ENCODE measurements at places on chromosomes 16 and 17.
A peak's percentile ranks its signal among the peaks of the same experiment; 100 is the strongest.

GRCh38 chr16:10594312-10594950, 14.0 kb upstream of the EMP2 start:
- no peak for DNase-seq

GRCh38 chr17:72359811-72360210, 239.0 kb downstream of the SOX9 start:
- no peak for DNase-seq

DNA sequence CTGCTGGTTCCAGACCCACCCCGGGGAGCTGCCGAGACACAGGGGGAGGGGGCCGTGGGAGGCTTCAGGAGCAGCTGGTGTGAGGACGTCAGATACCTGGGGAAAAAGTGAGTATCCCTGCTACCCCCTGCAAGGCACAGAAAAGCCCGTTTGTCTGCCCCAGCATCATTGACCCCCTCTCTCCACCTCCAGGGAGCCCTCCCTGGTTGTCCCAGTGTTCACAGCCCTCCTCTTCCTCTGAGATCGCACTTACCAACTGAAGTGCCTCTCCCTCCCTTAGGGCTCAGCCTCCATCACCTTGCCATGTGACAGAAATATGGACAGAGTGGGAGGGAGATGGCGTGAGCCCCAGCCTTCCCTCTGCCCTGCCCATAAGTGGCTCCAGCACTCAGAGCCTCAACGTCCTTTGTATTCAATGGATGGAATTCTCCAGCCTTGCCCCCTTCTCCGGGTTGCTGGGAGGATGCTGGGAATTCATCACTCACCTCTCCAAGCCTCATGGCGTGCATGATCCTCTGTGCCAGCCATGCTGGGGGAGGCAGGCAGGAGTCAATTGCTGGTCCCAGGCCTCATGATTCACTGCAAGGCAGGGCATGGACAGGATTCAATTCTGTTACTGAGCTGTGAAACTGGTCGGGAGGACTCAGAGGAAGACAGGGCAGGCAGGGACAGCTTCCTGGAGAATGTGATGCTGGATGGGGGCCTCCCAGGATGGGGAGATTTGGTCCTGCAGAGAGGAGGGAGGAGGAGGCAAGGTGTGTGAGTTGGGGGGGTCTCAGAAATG, 14.6 kb downstream of the SPNS3 start:
- DNase-seq, result no peak

- DNase-seq, result no peak
Observed at GRCh38 chr17:74740641-74741387, 3.8 kb downstream of the RAB37 start.

DNA sequence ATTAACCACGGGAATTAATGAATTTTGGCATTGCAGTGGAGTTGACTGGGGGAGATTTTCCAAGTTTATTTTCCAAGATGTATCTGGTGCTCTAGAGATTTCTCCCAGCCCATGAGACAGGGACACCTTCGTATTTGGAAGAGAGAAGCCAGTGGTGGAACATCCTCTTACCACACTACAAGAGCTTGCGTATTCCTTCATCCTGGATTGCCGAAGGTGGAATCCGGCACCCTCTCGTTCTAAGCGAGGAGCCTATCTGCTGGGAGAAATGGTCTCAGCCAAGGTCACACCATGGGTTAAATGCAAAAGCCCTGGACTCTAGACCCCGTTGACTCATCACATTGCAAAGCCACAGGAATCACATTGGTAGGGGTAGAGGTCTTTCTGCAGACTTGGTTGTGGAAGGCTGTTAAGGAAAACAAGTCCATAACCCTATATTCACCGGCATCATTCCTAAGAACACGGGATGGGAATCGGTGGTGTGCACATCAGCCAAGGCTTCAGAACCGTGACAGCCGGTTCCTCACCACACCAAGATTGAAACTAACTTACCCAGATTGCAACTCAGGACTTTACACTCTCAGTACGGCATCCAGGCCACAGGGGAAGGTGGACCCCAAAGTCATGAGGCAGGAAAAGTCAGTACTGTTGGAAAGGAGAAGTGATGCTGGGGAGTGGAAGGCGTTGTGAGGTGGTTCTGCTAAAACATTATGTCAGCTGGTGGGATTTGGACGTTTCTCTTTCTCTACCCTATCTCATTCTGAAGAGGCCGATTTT, 259.8 kb downstream of the CPPED1 start:
- peak; percentile 91 for DNase-seq

DNA sequence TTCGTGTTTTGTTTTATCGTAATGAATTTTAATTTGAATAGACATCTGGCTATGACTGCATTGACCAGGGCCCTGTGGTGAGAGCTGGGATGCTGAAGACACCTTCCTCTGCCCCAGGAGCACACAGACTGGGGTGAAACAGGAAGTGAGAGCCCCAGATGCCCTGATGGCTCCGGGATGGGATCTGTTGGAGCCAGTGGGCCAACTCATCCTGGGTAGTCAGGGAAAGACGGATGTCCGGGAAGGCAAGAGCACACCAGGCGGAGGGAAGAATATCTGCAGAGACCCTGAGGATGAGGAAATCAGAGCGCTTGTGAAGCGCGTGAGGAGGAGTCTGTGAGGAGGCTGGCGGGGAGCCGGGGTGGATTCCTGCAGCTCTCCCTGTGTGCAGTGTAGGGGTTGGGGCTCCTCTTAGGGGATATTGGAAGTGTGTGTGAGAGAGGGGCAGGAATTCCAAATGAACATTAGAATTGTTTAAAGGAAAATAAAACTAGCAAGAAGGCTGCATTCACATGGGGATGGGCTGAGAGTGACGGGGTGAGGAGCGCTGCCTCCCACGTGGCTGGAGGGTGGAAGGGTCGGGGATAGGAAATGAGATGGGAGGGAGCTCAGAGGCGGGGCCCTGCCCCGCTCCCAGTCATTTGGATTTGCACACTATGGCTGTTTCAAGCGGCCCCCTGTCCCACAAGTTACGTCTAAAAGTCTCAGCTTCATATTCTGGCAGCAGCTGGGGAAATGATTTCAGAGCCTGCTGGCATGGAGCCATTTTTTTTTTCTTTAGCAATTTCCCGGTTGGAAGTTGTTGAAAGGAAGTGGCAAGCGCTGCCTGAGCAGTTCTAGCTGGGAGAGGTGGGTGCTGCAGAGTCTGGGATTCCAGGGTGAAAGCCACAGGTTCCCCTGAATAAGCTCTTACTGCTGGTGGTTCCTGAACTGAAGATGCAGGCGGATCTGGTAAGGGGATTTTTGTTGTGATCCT, 71.2 kb upstream of the LGALS9 start:
- DNase-seq, result peak; percentile 62

DNA sequence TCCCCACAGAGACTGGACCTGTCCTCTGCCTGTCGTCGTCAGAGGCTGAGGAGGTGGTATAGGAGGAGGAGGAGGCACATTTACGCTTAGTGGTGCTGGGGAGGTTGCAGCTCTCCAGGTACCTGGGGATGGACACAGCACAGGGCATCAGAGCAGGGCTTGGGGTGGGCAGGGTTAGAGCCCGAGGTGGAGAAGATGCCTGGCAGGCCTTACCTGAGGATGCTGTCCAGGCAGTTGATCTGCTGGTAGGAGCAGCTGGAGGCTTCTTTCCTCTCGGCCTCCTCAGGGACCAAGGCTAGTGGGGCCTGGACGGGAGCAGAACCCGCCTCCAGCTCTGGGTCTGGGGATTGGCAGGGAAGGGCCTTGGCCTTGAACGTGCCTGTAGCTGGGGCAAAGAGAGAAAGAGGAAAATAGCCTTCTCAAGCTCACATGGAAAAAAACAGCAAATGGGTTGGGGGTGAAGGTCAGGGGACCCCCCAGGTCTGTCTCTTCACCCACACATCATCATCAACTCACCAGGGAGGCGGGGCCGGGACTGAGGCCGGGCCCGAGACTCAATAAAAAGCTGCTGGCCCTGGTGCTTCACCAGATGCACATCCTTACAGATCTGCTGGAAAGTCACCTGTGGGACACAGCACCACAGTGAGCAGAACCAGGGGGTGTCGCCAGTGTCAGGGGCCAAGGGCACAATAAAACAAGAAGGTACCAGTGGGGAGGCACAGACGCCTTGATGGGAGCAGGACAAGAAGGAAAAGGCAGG, 5.6 kb downstream of the PER1 start:
- no peak for DNase-seq

GRCh38 chr16:25155553-25156460, 44.3 kb downstream of the LCMT1 start:
- DNase-seq, result no peak

Measured in HepG2 (cell line).